ENCODE measurements at places on chromosomes 1 and 21. TPM values are rescaled to one million over a fixed set of nuclear protein-coding genes. Genes with fewer than 3 reads are reported as not detected.

The CELA3B gene
- not detected for total RNA-seq

The ANGEL2 gene
- total RNA-seq = 43.9 TPM

The FLG gene
- total RNA-seq = not detected

The SLAMF6 gene
- total RNA-seq = 3.0 TPM

The ENAH gene
- total RNA-seq = 104 TPM

The VN1R5 gene
- not detected for total RNA-seq

The IL19 gene
- total RNA-seq = not detected

The ALX3 gene
- not detected for total RNA-seq

The FCRL5 gene
- 3.8 TPM for total RNA-seq

The NCAM2 gene
- total RNA-seq = 3.7 TPM

The CHI3L2 gene
- 4.6 TPM for total RNA-seq

The LAMC2 gene
- 14.5 TPM for total RNA-seq
